BJ (cell line): ENCODE measurements at places on chromosomes 13 and 19.

DNA sequence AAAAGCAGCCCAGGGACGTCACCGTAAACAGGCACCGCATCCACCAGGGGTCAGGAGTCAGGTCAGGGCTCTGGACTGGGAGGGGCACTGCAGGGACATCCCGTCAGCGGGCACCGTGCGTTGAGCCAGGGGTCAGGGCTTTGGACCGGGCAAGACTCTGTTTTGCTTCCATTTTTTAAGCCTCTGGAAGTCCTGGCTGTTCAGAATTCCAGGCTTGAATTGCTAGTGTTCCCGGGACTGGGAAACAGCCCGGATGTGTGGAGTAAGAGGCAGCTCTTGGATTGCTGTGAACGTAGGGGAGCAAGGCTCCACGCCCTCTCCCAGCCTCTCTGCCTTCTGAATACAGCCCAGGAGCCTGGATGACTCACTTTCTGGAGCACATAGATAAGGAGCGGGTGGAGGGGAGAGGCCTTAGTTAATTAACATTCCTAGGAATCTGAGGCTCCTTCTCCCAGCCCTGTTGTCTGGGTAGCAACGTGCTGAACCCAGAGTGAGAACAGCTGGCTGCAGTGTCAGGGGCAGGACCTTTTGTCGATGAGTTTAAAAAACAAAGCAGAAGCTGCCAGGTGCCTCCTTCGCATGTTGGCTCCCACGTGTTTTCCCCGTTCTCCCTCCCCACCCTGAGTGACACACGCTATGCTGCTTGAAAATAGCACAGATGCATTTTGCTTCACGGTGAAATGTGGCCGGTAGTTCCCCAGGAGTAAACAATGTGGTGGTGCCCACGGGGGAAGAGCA, 21.9 kb downstream of the ATP11A start:
- DNase-seq, result peak; percentile 94

DNA sequence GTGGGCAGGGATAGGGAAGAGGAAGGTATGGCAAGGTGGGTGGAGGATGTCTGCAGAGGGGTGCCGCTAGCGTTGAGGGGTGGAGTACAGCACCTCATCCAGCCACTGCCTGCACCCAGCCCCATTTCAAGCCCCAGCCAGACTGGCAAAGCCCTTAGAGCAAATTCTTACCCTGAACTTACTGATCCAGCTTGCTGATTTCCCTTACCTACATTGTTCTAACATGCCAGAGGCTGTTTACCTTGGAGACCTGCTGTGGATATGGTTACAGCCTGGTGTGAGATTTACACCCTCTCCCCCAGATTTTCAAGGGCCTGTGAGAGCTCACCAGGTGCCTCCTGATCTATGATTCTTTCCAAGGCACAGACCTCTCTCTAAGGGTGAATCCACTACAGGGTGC, 86.0 kb downstream of the ZNF726 start:
- DNase-seq, result no peak

DNA sequence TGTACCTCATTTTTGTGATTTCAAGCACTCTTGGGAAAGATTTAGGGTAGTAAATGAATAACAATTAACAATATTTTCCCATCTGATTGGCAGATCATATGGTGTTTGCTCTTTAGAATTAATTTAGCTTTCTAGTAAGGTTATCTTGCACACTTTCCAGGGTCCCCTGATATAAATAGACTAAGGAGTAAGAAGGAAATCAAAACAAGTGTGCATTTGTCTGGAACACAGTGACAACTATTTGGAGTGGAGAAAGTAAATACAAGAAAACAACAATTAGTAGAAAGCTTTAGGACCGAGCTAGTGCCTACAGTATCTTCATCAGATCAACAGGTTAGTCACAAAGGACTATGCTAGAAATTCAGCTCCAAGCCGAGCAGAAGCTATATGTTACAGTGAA, 429.5 kb downstream of the COG6 start:
- no peak for DNase-seq

GRCh38 chr13:99311137-99311536, 3.9 kb upstream of the GPR183 start:
- DNase-seq, result no peak

DNA sequence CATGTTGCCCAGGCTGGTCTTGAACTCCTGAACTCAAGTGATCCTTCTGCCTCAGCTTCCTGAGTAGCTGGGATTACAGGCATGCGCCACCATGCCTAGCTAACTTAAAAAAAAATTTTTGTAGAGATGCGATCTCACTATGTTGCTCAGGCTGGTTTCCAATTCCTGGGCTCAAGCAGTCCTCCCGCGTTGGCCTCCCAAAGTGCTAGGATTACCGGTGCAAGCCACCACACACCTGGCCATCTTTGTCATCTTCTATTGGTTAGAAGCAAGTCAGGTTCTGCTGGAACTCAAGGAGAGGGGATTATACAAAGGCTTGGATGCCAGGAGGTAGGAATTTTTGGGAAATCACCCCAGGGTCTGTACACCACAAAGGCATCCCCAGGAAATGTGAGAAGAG, 25.2 kb downstream of the TNFSF14 start:
- no peak for DNase-seq

- no peak for DNase-seq
These were observed 4.6 kb downstream of the AP2S1 start for GRCh38 chr19:46845959-46846459.

- no peak for DNase-seq
These were observed 182.1 kb downstream of the RFC3 start for GRCh38 chr13:33999811-34000605.

GRCh38 chr19:28039677-28040381, 1173.1 kb downstream of the UQCRFS1 start:
- no peak for DNase-seq

- DNase-seq, result peak; percentile 19
These were observed 264.0 kb downstream of the TBC1D4 start for GRCh38 chr13:75217949-75218348.

- DNase-seq, result no peak
These were observed 53.4 kb upstream of the KLF12 start for GRCh38 chr13:74187564-74187963.

DNA sequence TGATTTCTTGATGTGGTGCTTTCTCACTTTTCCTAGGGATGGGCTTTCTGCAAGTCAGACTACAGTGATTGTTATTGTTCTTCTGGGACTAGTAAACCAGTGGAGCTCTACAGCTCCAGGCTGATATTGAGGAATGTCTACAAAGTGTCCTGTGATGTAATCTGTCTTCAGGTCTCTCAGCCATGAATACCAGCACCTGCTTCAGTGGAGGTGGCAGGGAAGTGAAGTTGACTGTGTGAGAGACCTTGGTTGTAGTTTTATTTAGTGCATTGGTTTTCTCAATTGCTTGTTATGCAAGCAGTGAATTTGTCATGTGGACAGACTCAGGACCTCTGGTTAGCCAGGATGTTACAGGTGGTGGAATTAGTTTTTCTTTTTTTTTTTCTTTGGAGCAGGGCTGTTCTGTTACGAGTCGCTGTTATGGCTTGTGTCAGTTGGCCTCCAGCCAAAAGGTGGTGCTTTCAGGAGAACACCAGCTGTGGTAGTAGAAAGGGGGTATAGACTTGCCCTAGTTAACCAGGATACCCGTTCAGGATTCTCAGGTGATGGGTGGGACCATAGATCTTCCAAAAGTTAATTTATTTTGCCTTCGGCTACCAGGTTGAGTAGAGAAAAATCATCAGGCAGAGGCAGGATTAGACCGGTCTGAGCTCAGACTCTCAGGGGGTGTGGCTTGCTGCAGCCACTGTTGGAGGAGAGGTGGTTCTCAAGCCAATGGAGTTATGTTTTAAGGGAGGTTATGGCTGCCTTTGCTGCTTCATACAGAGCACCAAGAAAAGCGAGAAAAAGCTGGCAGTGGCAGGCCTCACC, 11.9 kb upstream of the ZNF675 start:
- DNase-seq, result no peak

GRCh38 chr13:49446473-49446872, 2.4 kb downstream of the SETDB2 start:
- no peak for DNase-seq

- peak; percentile 64 for DNase-seq
These were observed 617 bp upstream of the IQCN start for GRCh38 chr19:18274781-18275356.

GRCh38 chr19:720345-721160, 11.8 kb downstream of the PALM start:
- no peak for DNase-seq

DNA sequence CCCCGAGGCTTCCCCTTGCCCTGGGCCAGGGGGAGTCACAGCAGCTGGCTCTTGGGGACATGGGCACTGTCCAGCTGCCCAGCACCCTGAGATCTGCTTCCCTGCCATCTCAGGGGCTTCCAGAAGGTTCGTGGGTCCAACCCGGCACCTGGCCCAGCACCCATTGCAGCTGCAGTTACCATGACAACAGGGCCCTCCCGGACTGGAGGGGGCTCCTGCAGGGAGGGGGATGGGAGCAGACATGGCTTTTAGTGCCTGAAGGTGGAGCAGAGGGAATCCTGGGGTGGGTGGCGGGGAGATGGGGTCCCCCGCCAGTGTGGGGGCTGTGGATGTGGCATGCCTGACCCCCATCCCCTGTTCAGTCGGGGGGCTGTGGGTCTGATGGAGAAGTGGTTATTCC, 14.7 kb downstream of the PIN1 start:
- no peak for DNase-seq

- no peak for DNase-seq
These were observed 36.9 kb upstream of the TUBGCP3 start for GRCh38 chr13:112624602-112625430.

- no peak for DNase-seq
These were observed 4.3 kb downstream of the RUVBL2 start for GRCh38 chr19:48997972-48998371.

DNA sequence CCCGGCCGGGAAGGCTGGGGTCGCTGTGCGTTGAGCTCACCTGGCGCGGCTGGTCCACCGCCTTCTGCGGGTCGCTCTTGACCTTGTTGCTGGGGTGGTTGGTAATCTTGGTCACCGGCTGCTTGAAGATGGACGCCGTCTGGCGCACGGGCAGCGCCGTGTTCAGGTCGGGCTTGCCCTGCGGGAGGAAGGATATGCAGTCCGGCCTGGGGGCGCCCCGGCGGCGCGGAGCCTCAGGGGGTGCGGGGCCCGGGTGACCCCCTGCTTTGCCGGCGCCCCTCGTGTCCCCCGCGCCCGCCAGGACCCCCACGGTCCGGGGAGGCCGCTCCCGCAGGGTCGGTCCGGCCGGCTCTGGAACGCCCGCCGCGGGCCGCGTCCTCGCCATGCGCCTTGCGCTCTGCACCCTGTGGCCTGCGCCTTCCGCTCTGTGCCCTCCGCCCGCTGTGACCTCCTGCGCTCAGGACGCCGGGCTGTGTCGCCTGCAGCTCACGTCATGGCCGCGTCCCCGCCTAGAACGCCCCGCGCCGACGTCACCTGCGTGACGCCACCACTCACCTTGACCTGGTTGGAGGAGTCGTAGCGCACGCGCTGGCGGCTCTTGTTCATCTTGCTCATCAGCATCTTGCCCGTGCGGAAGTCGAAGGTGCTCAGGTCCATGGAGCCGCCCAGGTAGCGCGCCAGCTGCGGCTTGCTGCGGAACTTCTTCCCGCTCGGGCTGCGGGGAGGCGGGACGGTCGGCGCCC, 8.0 kb downstream of the MBD3 start:
- no peak for DNase-seq

DNA sequence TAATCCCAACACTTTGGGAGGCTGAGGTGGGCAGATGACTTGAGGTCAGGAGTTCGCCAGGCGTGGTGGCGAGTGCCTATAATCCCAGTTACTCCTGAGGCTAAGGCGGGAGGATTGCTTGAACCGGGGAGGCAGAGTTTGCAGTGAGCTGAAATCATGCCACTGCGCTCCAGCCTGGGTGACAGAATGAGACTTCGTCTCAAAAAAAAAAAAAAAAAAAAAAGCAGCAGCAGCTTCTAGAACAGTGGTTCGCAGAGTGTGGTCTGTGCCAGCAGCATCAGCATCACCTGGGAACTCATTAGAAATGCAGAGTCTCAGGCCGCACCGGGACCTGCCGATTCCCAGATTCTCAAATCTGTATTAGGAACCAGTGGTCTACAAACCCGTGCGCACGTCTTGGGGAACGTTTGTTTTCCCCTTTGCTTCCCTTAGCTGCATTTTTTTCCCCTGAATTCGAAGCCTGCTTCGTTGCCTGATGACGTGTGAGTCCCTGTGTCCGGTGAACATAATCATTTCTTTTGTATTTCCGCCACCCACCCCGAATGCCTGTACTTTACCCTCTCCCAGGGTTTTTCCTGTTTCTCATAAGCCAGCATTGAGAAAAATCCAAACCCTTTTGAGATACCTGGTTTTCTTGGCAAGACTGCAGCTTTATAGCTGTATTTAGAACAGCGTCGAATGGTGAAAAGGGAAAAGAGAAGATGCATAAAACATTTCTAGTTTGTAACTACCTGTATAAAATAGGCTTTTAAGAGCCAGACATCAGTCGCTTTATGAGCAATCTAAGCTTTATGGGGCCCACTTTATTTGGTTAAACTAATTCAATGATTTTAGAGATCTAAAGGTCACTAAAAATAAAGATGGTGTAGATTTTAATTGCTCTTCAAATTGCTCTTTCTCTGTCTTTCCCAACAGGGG, 49.8 kb downstream of the BICRA start:
- no peak for DNase-seq

GRCh38 chr13:102440259-102440936, 38.5 kb upstream of the FGF14 start:
- DNase-seq, result no peak

GRCh38 chr19:29708554-29709439, 6.3 kb downstream of the C19orf12 start:
- DNase-seq, result no peak

- DNase-seq, result no peak
These were observed 23.2 kb upstream of the CRTC1 start for GRCh38 chr19:18660051-18660910.

DNA sequence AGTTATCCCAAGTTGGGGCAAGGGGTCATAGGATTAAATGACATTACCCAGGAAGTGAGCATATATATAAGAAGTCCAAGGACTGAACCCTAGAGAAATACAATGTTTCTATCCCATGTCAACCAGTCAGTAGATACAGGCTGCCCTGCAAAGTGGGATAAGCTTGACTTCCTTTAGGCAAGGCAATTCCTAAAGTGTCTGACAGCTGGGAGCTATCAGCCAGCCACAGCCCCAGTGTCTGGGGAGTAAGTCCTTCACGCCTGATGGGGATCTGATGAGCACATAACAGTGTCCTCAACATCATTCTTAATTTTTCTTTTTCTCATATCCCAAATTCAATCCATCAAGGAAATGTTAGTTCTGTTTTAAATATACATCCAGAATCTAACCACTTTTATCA, 54.1 kb downstream of the DNAJC15 start:
- no peak for DNase-seq

- DNase-seq, result no peak
These were observed 21.7 kb upstream of the LAMP1 start for GRCh38 chr13:113275387-113275786.

DNA sequence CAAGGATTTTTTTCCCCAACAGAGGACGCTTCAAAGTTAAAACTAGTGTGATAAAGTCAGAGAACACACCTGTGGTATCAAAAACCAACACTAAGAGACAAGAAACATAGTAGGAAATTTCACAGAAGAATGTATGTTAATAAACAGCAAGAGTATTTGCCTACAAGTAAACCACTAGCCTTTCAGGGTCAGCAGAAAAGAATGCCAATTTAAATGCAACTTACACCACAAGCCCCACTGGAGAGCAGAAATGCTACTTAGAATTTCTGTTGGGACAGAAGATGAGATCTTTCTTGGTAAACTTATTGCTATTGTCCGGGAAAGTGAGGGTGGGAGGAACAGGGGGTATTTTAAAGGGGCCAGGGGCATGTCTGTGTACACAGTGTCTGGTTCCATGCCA, 68.6 kb downstream of the STK24 start:
- DNase-seq, result no peak
